M059J (cell line): ENCODE measurements at places on chromosomes 2 and 18.
A peak's percentile ranks its signal among the peaks of the same experiment; 100 is the strongest.

GRCh38 chr2:129762386-129763189 lies 216.9 kb upstream of the RAB6C start:
- no peak for DNase-seq

DNA sequence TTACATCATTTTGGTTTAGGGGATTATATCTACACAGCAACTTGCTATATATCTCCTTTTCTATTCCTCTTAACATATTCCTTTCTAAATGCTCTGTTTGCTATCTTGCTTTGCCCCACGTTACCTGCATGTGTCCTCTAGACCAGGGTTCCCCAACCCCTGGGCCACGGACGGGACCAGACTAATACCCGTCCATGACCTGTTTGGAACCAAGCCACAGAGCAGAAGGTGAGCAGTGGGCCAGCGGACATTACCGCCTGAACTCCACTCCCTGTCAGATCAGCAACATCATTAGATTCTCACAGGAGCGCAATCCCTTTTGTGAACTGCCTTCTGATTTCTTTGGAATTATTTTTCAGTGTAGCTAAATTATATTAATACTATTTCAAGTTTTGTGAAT lies 66.7 kb downstream of the KCMF1 start:
- no peak for DNase-seq

- DNase-seq: no peak
Measured at GRCh38 chr18:54181856-54182602, 42.4 kb downstream of the MBD2 start.

GRCh38 chr18:30970196-30970816 lies 72.2 kb downstream of the DSC3 start:
- peak; percentile 26 for DNase-seq

DNA sequence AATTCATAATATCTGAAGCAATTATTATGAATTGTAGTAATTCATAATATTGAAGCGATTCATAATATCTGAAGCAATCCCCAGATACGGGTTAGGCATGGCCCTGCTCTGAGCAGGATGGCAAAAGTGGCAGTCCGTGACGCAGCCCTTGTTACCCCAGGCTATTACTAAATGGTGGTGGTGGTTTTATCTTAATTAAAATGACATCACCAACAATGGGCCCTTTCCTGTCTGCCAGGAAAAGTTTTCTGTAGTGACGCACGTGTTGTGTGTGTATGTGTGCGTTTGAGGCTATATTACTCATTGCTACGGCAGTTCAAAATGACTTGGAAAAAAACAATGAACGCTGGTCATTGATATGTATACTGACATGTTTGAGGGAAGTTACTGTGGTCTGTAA lies 10.6 kb upstream of the MOCOS start:
- DNase-seq: peak; percentile 97

GRCh38 chr2:138814123-138814898 lies 34.1 kb upstream of the NXPH2 start:
- DNase-seq: peak; percentile 2

DNA sequence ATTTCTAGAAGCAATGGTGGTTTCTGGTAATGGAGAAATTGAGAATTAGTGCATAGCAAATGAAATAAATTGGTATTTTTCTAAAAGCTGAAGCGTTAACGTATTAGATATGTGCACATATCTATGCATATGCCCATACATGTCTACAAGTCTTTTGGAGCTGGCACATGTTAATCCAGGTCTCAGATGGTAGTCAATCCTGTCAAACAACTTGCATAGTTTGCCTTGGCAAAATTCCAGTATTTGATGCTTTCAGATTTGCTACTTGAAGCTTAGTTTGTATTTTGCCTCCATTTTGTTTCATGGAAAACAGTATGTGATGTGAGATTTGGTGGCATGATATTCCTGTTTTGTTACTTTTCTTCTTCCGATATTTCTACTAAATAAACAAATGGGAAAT lies 304.6 kb downstream of the PARD3B start:
- DNase-seq: no peak

DNA sequence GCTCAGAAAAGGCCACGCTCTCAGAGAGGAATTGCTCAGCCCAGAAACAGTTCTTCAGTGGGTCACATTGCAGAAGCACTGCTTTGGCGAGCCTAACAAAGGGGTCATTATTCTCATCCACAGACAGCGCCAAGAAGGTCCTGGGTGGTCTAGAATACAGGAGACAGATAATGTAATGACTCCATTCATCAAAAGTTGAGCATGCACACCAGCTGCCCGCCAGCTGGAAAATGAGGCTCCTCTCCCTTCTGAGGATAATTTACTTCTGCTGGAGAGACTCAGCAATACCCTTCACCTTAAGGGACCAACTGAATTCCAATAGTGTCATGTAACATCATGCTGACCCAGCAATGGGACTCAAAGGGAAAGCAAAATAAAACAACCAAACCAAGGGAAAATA lies 79.9 kb downstream of the TRIB2 start:
- no peak for DNase-seq

GRCh38 chr2:197359859-197360258 lies 49.3 kb upstream of the ANKRD44 start:
- no peak for DNase-seq

DNA sequence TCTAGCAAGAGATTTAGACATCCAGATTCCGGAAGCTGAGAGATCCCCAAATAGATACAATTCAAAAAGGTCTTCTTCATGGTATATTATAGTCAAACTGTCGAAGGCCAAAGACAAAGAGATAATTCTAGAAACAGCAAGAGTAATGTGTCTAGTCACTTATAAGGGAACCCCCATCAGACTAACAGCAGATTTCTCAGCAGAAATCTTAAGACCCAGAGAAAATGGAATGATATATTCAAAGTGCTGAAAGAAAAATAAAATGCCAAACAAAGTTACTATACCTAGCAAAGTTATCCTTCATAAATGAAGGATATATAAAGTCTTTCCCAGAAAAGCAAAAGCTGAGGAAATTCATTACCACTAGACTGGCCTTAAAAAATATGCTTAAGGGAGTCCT lies 36.1 kb upstream of the PAX3 start:
- DNase-seq: no peak
